ENCODE measurements at places on chromosomes 13 and 19.
A peak's percentile ranks its signal among the peaks of the same experiment; 100 is the strongest.

GRCh38 chr19:11902228-11902627 is 14.6 kb downstream of the ZNF69 start:
- DNase-seq, result no peak

- no peak for DNase-seq
These were observed 12.6 kb downstream of the DPY19L3 start for GRCh38 chr19:32418155-32418554.

DNA sequence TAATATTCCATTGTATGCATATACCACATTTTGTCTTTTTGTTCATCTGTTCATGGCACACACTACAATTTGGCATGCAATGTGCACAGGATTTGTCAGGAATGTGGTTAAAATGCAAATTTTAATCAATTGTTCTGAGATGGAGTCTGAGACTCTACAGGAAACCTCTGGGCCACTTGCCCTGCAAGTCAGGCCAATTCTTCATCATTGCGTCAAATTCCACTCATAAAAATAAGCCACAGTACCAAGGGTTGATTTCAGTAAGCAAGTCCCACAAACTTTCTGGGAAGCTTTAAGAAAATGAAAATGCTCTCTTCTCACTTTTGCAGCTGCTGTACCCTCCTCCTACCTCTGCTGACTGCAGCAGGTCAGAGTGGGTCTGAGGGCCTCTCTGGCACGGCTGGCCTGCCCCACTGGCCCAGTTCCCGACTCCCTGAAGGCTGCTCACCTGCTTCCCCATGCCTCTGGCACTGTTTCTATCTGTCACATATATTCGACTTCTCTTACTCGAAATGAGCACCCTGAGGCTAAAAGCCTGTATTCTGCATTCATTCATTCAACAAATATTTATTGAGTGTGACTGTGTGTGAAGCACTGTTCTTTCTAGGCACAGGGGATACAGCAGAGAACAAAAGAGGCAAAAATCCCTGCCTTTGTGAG is 83.8 kb upstream of the WASF3 start:
- DNase-seq, result no peak

DNA sequence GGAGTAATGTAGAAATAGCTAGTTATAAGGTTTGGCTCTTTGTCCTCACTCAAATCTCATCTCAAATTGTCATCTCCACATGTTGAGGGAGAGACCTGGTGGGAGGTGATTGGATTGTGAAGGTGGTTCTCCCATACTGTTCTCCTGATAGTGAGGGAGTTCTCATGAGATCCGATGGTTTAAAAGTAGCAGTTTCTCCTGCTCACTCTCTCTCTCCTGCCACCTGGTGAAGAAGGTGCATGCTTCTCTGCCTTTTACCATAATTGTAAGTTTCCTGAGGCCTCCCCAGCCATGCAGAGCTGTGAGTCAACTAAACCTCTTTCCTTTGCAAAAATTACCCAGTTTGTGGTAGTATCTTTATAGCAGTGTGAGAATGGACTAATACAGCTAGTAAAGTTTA is 849.4 kb downstream of the DACH1 start:
- DNase-seq, result no peak

DNA sequence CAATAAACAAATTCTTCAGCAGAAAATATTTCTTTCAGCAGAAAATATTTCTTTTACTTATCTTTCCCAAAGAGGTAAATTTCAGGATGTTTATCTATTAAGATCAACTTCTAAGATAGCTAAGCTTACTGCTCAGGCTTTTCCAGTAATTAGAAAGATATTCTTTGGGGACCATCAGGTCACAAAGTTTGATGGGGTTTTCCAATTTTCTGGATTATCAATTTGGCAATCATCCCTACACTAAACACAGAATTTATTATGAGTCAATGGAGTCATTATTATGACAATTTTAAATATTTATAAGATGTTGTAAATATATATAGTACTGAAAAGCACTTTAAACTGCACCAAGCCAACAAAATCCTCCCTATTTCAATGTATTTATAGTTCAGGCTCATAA is 137.6 kb downstream of the AKAP11 start:
- DNase-seq, result no peak

DNA sequence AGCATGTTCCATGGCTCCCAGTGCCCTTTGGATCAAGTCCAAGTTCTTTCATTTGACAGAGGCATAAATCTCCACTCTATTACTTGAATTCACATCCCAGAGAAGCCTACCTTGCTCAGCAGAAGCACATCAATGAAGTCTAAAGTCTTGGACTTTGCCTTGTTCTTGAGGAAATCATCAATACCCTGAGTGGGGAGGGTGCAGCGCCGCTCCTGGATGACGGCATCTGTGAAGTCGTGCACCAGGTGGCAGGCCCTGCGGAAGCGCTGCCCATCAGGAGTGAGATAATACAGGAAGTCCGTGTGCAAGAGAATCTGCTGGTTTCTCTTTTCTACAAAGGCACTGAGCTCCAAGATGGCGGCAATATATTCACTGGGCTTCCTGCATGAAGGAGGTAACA is 10.6 kb downstream of the CYP4F11 start:
- no peak for DNase-seq

DNA sequence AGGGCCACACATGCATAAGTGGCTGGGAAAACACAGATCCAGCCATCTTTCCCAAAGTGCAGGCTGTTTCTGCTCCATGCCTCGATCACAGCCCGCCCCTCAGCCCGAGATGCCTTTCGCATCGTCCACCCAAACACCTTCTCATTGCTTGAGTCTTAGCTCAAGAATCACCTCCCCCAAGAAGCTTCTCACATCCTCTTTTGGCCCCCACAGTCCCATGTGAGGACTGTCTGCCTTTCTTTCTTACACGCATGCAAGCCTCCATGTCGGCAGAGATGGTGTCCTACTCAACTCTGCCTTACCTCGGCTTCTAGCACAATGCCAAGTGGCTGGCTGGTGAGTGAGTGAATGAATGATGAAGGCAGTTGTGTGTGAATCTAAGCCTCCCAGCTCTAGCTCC is 18.1 kb upstream of the GSX1 start:
- no peak for DNase-seq

GRCh38 chr19:30540761-30541160 is 168.6 kb downstream of the ZNF536 start:
- no peak for DNase-seq

DNA sequence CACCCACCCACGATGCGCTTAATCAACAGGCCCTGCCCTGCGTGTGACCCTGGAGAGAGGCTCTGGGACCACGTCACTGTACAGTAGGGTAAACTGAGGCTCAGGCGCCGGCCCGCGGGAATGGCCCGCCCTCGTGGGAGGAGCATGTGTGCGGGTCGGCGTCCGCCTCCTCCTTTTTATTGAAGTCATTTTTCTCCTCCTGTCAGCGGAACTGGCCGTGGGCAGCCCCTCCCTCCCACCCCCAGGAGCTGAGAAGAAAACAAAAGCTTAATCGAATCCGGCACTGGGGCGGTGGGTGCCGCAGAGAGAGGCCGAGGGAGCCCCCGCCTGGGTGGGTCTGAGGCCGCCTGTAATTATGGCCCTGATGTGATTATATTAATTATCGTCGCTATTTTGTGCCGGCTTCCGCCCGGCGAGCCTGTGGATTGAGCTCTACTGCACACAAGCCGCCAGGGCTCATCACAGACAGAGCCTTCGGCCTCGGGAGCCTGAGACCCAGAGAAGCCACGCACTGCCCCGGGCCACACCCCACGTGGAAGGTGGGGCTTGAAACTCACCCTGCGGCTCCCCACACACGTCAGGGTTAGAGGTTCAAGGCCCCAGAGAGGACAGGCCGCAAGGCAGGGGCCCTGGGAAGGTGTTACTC is 7.0 kb downstream of the C2CD4C start:
- no peak for DNase-seq

DNA sequence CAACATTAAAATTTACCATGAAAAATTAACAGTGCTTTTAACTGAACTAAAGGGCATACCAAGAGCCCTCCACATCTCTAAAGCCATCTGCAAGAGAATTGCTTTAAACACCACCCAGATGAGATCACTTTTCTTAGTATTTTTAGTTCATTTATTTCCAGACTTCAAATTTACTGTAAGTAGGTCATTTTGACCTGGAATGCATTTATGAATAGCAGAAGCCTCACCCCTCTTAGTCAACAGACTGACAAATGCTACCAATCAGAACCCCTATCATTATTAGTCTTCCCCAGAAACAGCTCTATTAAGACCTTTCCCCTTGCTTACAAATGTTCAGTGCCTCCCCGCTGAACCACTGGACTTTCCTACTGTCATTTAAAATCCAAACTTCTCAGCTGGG is 27.3 kb downstream of the RUBCNL start:
- no peak for DNase-seq

DNA sequence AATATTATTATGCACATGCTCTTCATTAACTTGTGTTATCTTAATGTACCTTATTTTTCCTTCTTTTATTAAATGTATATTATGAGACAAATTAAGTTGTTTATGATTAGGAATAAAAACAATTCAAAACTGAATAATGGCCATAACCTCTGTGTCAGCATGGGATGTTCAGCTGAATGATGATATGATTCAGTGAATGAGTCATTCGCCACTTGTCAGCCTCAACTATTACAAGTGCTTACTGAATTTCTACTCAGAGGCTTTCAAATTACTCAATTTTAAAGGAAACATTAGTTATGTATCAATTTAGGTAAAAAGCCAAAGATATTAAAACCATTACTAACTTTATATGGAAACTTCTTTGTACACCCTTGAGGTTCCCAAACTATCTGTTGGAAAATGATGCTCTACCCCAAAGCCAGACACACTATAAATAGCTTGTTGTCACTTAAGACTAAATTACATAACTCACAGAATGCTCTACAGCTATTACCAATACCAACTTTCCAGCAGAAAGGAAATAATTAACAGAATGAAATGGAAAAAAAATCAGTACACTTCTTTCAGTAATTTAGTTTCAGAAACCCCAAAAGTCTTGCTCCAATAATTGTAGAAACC is 14.4 kb downstream of the LIG4 start:
- peak; percentile 51 for DNase-seq
